Activated CD4-positive, alpha-beta T cell treated with anti-CD3 and anti-CD28 coated beads, Interleukin-2, amount 10 ng/mL, durations not matched to agents 24 days and 14 days (primary cell): ENCODE measurements at places on chromosomes 12 and 14.
A peak's percentile ranks its signal among the peaks of the same experiment; 100 is the strongest.

GRCh38 chr12:64583771-64584421 lies 26.4 kb upstream of the RASSF3 start:
- no peak for DNase-seq
- H3K36me3 ChIP-seq = no peaks in the 10 kb centered on the region
- peak overlapping the region; percentile 31 for H3K4me3 ChIP-seq
- H3K27me3 ChIP-seq = peaks cover 6% of the 10 kb centered on the region
- H3K4me1 ChIP-seq = peaks cover 11% of the 10 kb centered on the region
- H3K27ac ChIP-seq = no peak overlapping the region

- DNase-seq = peak; percentile 68
- H3K27ac ChIP-seq = peak overlapping the region; percentile 54
- peaks cover 8% of the 10 kb centered on the region for H3K36me3 ChIP-seq
- H3K4me3 ChIP-seq = no peak overlapping the region
- peaks cover 45% of the 10 kb centered on the region for H3K4me1 ChIP-seq
- H3K27me3 ChIP-seq = no peaks in the 10 kb centered on the region
Observed at GRCh38 chr12:572532-572899, 90.7 kb downstream of the NINJ2 start.

DNA sequence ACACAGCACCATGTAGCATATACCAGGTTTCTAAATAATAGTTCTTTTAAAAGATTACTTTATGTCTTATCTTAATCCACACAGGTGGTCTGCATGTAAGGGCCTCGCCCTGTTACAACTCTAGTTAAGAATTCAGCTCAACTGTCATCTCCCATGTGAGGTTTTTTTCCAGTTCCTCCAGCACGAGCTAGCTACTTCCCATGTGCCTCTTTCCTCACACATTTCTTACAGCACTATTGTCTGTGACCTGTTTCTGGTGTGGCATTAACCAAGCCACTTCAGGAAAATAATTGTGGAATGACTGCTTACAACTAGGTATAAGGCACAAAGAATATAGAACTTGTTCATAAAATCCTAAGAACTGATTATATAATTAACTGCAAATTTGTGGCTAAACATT lies 65.5 kb downstream of the SH2B3 start:
- H3K27me3 ChIP-seq = no peaks in the 10 kb centered on the region
- DNase-seq = no peak
- peaks cover 32% of the 10 kb centered on the region for H3K36me3 ChIP-seq
- no peak overlapping the region for H3K27ac ChIP-seq
- peaks cover 4% of the 10 kb centered on the region for H3K4me1 ChIP-seq
- H3K4me3 ChIP-seq = no peak overlapping the region

DNA sequence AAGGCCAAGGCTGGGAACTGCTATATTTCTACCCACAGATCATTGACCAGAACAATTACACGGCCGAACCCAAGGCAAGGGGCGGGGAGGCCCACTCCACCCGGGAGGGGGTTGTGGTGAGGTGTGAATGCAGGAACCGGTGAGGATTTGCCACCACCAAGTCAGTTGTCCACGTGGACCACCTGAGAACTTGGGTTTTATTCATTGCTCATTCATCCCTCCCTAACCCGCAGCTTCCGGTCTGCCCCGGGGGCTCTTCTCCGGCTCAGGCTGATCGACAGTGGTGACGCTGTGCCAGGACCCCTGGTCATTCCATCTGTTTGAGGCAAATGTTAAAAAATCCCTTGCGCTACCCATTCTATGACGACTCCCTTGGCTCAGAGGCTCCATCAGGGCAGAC lies 127.7 kb upstream of the RTL1 start:
- H3K36me3 ChIP-seq = no peaks in the 10 kb centered on the region
- H3K4me1 ChIP-seq = no peaks in the 10 kb centered on the region
- no peak overlapping the region for H3K27ac ChIP-seq
- no peak for DNase-seq
- H3K4me3 ChIP-seq = no peak overlapping the region
- H3K27me3 ChIP-seq = no peaks in the 10 kb centered on the region
